Renal cortical epithelial cell (primary cell): ENCODE measurements at places on chromosomes 7 and 10.

GRCh38 chr7:92749327-92749755 lies 87.0 kb downstream of the CDK6 start:
- no peak for DNase-seq

DNA sequence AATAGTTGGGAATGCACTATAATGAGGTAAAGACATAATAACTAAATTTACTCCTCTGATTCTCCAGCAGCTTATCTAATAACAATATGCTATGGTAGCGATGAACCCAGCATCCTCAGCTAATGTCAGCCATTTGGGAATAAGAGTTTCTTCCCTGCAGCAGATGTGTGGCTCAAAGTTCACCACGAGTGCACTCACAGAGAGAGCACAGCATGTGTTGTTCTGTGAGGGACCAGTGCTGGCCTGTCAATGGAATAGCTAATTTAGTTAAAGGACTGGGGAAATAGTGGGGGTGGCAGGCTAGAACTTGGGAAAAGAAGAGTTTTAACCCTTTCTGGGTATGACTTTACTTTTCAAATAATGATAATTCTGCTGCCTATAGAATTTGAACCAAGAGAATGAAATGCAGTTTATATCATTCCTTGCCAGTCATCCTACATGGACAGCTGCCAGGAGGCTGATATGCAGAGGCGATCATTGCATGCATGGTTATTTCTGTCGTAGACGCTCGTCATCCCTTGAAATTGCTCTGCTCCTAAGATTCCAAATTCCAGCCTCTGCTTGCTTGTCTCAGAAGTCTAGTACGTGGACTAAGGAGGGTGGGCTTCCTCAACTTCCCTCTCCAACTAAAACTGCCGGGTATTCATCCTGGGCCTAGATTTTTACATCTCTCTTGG lies 355.6 kb downstream of the RNLS start:
- DNase-seq = no peak

DNA sequence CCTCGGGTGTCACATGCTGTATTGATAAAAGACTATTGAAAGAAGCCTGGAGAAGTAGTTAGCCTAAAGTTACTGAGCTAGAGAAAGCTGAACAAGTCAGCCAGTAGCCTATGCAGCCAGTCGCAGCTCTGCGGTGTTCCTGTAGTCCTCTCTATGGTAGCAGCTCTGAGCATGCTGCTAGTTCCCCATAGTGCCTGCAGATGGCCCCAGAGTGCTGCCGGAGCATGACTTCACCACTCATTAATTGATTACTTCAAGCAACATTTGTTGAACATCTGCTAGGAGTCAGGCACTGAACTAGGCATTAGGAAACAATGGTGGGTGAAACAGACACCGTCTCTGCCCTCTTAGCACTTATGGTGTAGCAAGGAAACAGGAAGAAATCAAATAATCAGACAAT lies 422.7 kb downstream of the SORCS3 start:
- peak; percentile 66 for DNase-seq

DNA sequence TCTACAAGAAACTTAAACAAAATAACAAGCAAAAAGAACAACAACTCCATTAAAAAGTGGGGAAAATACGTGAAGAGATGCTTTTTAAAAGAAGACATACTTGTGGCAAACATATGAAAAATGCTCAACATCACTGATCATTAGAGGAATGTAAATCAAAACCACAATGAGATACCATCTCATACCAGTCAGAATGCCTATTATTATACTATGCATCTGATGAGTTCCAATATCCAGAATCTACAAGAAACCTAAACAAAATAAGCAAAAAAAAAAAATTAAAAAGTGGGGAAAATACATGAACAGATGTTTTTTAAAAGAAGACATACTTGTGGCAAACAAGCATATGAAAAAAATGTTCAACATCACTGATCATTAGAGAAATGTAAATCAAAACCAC lies 29.6 kb upstream of the AKR1C3 start:
- DNase-seq = no peak

GRCh38 chr7:128164955-128165670 lies 76.0 kb upstream of the LEP start:
- DNase-seq = no peak

- DNase-seq = peak; percentile 31
Measured at GRCh38 chr7:131329176-131329570, 1.5 kb downstream of the MKLN1 start.

DNA sequence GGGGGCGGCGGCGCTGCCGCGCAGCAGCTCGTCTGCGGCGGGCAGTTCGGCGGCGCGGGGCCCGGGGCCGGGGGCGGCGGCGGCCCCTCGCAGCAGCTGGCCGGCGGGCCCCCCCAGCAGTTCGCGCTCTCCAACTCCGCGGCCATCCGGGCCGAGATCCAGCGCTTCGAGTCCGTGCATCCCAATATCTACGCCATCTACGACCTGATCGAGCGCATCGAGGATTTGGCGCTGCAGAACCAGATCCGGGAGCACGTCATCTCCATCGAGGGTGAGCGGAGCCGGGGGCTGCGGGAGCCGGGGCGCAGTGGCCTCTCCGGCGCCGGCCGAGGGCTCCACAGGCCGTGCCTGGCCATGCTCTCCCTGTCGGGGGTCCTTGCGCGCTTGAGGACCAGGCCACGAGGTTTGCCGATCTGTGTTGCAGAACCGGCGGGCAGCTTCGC lies 548 bp downstream of the AGAP3 start:
- no peak for DNase-seq

DNA sequence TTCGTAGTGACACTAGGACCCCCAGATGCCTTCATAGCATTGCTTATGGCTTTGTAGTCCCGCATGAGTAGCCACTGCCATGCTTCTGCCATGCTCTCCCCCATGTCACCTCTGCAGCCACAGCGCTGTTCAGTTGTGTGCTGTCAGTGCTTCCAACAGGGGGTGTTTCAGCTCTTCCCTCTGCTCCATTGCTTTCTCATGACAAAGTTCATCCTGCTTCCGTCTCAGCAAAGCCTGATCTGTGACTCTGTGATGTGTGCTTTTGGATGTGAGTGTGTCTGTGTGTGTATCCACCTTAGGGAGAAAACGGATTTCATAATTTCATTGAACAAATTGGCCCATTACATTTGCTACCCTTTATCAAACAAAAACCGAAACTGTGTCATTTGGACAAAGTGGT lies 134.9 kb upstream of the SAMD8 start:
- DNase-seq = no peak

- peak; percentile 37 for DNase-seq
Measured at GRCh38 chr10:14822879-14823755, 14.7 kb downstream of the CDNF start.

GRCh38 chr7:98555403-98555802 lies 61.7 kb upstream of the NPTX2 start:
- no peak for DNase-seq

DNA sequence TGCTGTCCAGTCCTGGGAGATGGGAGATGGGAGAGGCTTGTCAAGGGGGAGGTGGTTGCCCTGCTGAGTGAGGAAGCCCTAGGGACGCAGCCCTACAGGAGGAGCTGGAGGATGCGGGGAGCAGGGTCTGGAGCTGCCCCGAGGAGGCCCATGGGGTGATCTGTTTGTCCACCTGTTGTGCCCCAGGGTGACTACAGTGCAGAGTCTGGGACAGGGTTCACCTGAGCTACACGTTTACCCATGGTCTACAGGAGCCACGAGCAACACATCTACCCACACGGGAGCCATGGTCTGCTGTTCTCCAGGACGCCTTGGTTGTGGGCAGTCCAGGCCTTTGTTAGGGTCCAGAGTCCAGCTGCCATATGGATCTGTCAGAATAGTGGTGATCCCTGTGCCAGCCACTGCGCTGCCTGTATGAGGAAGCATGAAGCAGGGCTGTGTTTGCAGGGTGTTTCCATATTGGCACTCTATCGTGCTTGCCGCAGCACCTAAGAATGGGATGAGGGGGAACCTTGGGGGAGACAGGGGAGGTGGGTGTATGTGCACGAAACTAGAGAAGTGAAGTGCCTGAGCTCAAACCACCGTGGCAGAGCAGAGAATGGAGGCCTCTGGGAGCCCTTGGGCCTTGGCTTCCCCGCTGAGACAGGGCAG lies 23.7 kb downstream of the ZNF775 start:
- no peak for DNase-seq

DNA sequence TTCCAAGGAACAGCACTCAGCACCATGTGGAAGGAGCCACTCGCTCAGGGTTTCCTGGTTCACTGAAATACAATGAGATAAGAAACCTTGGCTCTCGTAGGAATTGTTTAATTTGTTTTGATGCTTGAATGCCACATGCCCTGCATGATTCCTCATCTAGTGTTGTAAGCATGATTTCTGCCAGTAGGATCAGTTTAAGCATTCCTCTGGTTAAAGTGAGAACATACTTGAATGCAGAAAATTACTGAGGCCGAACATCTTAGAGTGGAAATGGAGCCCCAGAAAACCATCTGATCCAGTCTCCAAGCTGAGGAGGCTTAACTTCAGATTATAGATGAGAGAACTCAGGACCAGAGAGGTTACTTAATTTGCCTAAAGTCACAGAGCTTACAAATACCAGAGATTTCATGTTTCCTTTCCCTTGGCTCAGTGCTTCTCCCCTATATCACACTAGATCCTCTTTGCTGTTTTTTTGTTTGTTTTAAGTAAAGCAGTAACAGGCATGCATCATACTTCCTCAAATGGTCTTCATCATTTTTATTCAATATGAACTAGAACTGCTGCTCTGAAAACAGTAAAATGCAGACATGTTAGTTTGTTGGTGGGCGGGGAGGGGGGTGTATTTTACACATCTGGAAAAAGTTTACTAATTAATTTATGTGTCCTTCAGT lies 125.1 kb downstream of the ADAM12 start:
- DNase-seq = peak; percentile 53
